ENCODE measurements at places on chromosomes 6 and 20.
A peak's percentile ranks its signal among the peaks of the same experiment; 100 is the strongest.

DNA sequence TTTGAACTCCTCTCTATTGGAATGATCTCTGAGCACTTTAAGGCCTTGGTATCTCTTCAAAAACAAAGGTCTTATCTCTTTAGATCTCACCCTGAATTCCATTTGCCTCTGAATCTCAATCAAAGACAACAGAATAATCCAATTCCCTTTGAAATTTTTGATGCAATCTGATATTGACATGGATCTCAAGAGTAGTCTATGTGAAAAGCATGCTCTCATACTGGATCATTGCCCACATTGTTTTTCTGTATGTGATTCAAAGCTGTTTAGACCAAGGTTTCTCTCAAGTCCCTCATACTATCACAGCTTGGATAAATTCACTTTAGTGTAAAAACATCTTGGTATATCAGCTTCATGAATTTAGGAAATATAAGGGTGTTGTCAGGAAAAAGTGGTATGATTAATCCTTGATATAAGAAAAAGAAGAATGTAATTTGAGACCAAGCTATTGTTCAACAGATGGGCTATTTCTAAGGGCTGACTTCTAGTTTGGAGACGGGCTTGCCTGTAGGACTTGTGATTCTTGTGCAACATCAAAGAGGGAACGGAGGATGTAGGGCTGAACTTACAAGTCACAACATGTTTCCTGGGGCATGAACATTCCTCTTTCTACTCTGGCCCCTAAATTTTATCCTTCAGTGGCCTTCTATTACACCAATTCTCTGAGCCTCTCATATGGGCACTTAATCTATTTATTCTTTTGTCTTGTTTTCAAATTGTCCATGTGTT, 77.9 kb upstream of the CITED2 start:
- DNase-seq, result no peak

- DNase-seq, result no peak
Measured at GRCh38 chr6:62393608-62394007, 107.6 kb upstream of the KHDRBS2 start.

- DNase-seq, result no peak
Measured at GRCh38 chr6:65098349-65098748, 608.7 kb downstream of the EYS start.

- peak; percentile 67 for DNase-seq
Measured at GRCh38 chr20:57388953-57389694, 2.1 kb upstream of the RBM38 start.

- DNase-seq, result no peak
Measured at GRCh38 chr6:168272415-168273325, 46.9 kb downstream of the DACT2 start.

DNA sequence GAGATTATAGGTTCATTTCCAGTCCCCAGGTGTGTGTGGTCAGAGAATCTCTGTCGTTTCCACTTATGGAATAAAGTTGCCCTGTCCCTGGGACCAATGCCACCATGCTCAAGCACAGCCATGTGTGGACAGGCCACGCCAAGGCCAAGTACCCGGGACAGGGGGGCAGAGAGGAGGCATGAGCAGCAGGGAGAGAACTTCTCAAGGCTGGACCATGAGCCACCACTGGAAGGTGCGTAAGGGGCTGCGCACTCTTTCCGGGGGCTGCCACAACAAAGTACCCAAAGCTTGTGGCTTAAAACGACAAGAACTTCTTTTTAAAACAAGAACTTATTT, 209.2 kb upstream of the KCNQ5 start:
- no peak for DNase-seq

- no peak for DNase-seq
Measured at GRCh38 chr20:48329031-48329615, 498.7 kb downstream of the PREX1 start.

- no peak for DNase-seq
Measured at GRCh38 chr6:119355157-119355556, 5.6 kb upstream of the MAN1A1 start.

Data from activated naive CD8-positive, alpha-beta T cell treated with anti-CD3 and anti-CD28 coated beads, Interleukin-2, amount 50 U/mL, for 24 hours (primary cell).